ENCODE measurements at places on chromosomes 11 and 22.

DNA sequence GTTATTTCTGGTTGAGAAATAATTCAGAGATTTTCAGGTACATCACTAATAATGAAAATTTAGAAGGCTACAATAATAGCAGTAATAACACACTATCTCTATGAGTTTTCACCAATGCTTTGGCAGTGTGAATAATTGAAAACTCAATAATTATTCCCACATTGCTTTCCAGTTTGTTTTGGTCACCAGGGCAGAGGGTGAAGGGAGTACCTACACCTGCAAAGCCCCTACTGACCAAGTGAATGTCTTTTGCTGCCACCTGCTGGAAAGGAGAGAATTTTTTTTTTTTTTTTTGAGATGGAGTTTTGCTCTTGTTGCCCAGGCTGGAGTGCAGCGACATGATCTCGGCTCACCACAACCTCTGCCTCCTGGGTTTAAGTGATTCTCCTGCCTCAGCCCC is 3.2 kb downstream of the NELL1 start:
- no peak for DNase-seq

- no peak for DNase-seq
These were observed 515.0 kb downstream of the NTM start for GRCh38 chr11:131885431-131885830.

DNA sequence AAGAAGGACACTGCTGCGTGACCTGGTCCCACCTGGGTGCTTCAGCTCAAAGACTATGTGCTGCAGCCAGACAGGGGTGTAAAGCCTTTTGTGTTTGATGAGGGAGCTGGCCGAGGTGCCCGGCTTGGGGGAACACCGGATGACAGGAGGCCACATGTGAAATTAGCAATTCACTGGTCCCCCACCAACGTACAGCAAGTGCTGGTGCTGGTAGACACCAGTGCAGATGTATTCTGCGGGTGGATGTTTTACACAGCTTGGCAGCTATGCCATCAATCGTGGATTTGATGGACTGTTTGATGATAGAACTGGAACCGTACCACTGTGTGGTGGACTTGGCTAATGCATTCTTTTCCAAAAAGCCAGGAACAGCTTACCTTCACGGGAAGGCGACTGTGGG is 47.9 kb upstream of the LIPT2 start:
- DNase-seq: no peak

DNA sequence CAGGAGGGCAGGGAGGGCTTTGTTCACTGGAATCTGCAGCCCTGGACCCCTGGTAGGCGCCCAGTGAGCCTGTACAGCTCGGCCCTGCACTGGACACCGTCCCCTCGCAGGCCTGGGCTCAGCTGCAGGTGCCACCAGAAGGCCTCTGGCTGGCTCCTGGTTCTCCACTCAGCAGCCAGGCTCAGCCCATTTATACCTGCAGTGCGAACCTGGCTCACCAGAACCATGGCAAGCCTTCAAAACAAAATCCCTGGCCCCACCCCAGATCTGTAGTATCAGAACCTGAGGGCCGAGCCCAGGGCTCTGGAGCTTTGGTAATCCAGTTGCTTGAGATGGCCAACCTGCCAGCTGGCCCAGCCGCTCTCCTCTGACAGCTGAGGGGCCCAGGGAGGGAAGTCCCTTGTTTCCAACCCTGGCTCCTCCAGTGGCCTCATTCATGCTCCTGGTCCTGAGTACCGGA is 870 bp upstream of the FREY1 start:
- DNase-seq: no peak

- DNase-seq: no peak
These were observed 20.1 kb downstream of the TMPRSS6 start for GRCh38 chr22:37089434-37089833.

DNA sequence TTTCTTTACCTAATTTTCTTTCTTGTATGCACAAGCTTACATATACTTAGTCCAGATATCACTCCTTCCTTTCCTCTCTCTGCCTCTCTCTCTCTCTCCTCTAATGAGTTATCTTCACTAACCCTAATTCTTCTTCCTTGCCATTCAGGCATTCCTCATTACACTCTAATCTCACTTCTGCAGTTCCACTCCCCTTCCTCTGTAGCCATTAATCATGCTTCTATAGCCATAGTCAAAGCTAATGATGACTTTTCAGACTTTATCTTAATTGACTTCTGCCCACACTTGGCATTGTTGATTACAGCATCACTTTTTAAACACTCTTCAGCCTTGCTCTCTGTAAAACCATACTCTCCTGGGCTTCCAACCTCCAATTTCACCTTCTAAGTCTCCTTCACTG is 35.3 kb upstream of the SC5D start:
- no peak for DNase-seq

DNA sequence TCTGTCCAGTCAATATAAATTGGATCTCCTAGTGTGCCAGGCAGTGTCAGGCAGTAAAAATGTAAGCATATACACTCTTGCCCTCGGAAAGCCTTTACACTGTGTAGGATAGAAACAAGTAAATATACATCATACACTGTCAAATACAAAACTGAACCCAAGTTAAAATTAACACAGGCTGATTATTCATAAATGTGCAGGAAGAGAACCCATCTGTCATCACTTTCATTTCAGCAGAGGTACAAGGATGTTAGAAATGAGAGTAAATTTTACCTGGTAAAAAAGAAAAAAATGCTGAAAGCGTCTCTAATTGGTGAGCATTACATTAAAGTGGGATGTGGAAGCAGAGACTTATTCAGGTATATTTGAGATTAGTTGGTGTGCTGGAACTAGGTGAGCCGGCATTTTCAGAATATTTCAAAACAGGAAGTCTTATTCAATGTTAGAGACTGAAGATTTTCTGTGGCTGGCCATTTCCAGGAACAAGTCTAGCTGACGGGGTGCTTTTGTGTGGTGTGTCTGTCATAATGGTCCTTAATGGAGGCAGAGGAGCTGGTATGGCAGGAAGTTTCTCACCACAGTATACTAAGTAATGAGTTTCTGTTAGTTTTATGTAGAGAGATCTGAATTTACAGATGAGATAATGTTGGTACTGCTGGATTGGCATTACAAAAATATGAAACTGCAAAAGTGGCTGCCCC is 192.6 kb downstream of the CASP12 start:
- peak; percentile 48 for DNase-seq

- DNase-seq: no peak
These were observed 13.4 kb downstream of the GLB1L2 start for GRCh38 chr11:134345237-134345550.

GRCh38 chr22:50082961-50083461 is 2.2 kb downstream of the MLC1 start:
- DNase-seq: no peak

GRCh38 chr11:75301131-75301530 is 50.3 kb downstream of the ARRB1 start:
- DNase-seq: no peak

DNA sequence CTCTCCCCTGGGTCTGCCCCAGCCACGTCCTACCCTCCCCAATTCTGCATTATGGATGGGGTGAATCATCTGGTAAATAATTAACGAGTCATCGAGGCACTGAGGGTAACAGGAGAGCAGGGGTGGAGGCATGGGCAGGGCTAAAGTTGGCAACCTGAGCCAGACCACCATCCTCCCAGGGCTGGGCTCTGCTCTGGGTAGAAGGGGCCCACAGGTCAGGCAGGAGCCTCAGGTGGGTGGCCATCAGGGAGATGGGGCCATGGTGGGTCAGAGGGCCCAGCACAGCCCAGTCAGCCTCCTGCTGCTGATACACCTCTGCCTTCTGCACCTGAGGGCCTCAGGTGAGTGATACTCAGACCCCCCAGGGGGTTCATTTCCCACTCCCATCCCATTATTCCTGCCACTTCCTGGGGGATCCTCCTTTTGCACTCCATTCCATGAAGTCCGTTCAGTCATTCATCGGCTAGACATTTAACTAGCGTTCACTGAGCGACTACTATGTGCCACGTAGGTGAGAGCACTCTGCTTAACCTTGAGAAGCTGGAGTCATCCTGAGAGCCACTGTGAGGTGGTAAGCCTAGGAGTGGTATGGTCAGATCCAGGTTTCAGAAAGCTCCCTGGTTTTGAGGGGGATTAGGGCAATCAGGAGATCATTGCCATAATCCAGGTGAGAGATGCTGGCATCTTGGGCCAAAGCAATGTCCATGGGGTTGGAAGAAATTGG is at the start of gene VSIG10L2:
TSS of gene VSIG10L2 (plus strand) at position 248 of the 724 bp plus-strand sequence. CDS start at position 260, 12 bp downstream.
- no peak for DNase-seq

- DNase-seq: peak; percentile 39
These were observed 3.4 kb upstream of the IGLL5 start for GRCh38 chr22:22884010-22884887.

DNA sequence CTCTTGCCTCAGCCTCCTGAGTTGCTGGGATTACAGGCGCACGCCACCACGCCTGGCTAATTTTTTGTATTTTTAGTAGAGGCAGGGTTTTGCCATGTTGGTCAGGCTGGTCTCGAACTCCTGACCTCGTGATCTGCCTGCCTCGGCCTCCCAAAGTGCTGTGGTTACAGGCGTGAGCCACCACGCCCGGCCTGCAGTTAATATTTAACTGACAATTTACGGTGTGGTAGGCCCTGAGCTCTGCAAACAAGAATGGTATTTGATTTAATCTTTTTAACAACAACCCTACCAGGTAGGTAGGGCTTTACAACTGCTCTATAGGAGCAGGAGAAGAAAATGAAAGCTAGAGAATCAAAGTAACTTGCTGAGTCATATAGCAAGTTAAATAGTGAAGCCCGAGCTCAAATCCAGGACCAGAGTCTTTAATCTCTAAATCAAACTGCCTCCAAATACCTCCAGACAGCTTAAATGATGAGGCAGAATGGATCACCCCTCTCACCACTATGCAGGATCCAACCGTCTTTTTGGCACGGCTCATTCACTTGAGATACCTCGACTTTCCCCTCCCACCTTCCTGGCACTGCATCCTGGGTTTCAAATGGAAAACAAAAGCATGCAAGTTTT is 9.4 kb downstream of the UEVLD start:
- DNase-seq: no peak

DNA sequence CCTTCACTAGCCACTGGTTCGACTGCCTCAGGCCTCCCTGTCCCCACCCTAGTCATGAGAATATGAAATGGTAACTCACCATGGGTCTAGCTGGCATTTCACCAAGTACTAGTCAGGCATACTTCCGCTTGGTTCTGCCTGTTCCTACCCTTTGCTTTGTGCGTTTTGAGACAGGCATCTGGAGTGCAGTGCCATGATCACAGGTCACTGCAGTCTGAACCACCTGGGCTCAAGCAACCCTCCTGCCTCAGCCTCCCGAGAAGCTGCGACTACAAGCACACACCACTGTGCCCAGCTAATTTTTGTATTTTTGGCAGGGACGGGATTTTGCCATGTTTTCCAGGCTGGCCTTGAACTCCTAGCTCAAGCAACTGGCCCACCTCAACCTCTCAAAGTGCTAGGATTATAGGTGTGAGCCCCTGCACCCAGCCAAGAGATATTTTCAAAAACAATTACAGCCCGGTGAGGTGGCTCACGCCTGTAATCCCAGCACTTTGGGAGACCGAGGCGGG is 14.1 kb downstream of the HRAS start:
- DNase-seq: no peak

- no peak for DNase-seq
These were observed 36.9 kb downstream of the TPCN2 start for GRCh38 chr11:69085490-69086095.

DNA sequence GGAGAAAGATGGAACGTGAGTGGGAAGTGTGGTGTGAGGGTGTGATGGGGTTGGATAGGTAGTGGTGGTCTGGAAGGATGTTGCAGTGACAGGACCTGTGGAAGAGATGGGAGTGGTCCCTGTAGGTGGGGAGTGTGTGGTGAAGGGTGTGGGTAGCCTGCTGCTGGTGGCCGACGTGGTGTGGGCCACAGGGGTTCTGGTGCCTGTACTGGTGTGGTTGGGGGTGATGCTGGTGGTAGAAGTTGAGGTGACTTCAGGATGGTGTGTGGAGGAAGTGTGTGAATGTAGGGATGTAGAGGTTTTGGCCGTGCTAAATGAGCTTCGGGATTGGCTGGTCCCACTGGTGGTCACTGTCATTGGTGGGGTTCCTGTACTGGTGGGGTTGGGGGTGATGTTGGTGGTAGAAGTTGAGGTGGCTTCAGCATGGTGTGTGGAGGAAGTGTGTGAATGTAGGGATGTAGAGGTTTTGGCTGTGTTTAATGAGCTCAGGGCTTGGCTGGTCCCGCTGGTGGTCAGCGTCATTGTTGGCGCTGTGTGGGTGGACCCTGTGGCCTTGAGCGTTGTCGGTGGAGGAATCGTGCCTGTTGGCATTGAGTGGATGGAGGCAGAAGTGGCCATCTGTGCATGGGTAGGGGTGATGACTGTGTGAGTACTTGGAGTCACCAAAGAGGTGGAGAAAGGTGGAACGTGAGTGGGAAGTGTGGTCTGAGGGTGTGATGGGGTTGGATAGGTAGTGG is 19.1 kb downstream of the MUC6 start:
- no peak for DNase-seq

- no peak for DNase-seq
These were observed 50.4 kb downstream of the DDX10 start for GRCh38 chr11:108715239-108715638.

DNA sequence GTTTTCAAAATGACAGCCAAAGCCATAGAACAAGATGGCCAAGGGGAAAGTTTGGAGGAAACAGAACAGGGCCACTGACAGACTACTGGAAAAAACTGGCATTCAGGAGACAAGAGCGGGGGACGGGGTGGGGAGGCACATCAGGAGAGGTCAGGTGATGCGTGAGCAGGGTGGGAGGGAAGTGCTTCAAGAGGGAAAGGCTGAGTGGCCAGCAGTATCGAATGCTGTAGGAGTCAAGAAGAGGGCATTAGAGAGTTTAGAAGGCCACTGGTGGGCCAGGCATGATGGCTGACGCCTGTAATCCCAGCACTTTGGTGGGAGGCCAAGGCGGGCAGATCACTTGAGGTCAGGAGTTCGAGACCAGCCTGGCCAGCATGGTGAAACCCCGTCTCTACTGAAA is 8.2 kb downstream of the GTPBP1 start:
- DNase-seq: no peak

DNA sequence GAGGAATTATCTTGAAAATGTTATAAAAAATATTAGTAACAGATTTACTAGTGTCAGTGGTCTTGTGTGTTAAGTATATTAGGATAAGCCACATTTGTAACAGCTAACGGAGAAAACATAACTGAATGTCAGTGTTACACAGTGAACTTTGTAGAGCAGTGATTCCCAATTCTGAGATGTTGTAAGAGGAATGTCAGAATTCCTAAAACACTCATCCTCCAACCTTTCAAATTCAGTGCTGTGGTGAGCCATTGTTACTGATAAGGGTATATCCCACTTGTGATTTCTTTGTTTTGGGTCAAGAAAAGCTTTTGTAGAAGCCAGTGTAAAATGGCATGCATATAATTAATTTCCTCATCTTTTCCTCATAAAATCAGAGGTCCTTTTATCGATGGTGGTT is 61.9 kb downstream of the ARHGEF12 start:
- no peak for DNase-seq

GRCh38 chr11:116109228-116109627 is 605.0 kb upstream of the CADM1 start:
- DNase-seq: no peak

GRCh38 chr11:134538742-134539141 is 126.7 kb upstream of the B3GAT1 start:
- DNase-seq: no peak

GRCh38 chr11:124719534-124719933 is 20.2 kb upstream of the NRGN start:
- DNase-seq: no peak

GRCh38 chr11:126459691-126460281 is 104.3 kb downstream of the ST3GAL4 start:
- DNase-seq: no peak

- DNase-seq: no peak
These were observed 41.9 kb upstream of the PPP2R1B start for GRCh38 chr11:111808063-111808588.
